ENCODE measurements at places on chromosomes 1 and 21.

DNA sequence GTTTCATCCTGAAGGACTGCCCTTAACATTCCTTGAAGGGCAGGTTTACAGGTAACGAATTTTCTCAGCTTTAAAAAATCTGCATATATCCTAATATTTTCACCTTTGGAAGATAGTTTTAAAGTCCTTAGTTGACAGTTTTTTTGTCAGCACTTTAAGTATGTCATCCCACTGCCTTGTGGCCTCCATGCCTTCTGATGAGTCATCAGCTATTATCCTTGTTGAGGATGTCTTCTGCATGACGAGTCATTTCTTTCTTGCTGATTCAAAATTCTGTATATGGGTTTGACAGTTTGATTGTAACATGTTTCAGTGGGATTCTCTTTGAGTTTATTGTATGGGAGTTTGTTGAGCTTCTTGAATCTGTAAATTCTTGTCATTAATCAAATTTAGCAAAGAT, 500.6 kb downstream of the DISC1 start:
- no peak for DNase-seq

GRCh38 chr1:68142461-68142860, 89.9 kb downstream of the WLS start:
- no peak for DNase-seq

DNA sequence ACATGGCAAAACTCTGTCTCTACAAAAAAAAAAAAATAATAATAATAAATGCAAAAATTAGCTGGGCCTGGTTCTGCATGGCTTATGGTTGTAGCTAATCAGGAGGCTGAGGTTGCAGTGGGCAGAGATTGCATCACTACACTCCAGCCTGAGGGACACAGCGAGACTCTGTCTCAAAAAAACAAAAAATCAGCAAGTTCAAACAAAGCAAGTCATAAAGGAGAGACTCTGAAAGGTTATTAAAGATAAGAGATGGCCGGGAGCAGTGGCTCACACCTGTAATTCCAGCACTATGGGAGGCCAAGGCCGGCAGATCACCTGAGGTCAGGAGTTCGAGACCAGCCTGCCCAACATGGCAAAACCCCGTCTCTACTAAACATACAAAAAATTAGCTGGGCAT, 28.8 kb downstream of the COP1 start:
- DNase-seq = no peak

GRCh38 chr1:193697115-193697762, 510.8 kb upstream of the B3GALT2 start:
- no peak for DNase-seq

DNA sequence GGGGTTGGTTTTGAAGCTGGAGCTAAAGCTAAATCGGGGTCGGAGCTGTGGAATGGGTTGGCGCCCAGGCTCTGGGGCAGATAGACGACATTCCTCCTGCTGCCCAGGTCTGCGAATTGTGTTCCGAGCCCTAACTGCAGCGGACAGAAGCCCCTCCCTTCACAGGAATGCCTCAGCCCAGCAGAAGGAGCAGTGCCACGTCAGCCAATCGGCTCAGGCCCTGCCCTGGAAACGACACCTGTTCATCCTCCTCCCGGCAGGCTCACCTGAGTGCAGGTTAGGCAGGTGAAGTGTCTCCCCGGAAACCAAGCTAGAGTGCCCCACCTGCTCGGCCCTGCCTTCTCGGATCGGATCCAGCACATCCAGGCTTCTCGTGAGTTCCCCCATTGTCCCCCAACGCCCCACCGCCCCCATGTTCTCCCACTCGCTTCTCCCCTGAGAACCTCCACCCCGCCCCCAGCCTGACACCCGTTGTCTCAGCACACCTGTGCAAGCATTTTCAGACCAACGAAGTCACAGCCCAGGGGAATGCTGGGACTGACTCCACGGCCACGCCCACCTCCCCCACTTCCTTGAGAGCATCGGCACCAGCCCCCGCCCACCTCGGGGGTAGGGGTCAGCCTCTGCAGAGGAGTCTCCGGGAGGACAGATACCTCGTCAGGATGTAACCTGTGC, 775 bp downstream of the TMEM125 start:
- peak; percentile 69 for DNase-seq

DNA sequence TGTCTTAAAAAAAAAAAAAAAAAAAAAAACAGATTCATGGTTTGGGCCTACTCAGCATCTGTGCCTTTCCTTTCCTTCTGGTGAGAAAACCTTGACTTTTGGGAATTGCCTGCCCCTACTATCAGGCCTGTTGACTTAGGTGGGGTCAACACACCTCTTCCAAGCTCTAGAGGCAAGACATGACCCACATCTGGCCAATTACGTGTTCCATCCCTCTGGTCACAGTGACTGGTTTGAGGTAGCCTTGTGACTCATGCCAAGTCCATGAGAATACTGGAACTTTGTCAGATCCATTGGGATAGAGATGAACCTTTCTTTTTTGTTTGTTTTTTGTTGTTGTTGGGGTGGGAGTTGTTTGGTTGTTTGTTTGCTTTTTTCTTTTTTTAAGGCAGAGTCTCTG, 37.3 kb upstream of the KHDRBS1 start:
- DNase-seq = no peak

GRCh38 chr1:229087339-229087738, 183.6 kb upstream of the RAB4A start:
- no peak for DNase-seq

- DNase-seq = peak; percentile 49
Observed at GRCh38 chr1:50976111-50976889, 6.3 kb downstream of the CDKN2C start.

DNA sequence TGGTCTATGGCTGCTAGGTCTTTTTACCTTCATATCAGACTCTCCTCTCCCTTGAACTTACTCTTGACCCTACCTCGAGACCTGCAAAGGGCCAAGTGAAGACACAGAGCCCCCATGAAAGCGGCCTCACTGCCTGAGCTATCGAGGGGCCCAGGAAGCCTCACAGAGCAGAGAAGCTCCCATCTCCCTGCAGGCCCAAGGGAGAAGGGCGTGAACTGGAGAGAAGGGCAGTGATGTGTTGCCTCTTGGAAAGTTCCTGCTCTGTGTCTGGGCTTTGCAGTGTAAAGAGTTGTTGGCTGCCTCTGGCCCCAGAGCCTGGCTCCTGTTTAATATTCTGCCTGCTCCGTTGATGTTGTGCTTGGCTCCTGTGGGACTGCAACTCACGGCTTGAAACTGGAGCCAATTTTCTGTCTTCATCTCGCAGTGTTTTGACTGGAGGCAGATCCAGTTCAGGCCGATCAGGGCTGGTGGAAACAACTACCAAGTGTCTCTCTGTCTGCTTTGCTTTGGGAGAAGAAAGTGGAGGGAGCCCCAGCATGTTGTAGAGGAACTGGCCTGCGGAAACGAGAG, 4.3 kb downstream of the SERTAD4 start:
- DNase-seq = peak; percentile 23

GRCh38 chr1:217369996-217370551, 260.8 kb downstream of the GPATCH2 start:
- DNase-seq = no peak

GRCh38 chr1:208111646-208112190, 132.5 kb downstream of the PLXNA2 start:
- DNase-seq = no peak

DNA sequence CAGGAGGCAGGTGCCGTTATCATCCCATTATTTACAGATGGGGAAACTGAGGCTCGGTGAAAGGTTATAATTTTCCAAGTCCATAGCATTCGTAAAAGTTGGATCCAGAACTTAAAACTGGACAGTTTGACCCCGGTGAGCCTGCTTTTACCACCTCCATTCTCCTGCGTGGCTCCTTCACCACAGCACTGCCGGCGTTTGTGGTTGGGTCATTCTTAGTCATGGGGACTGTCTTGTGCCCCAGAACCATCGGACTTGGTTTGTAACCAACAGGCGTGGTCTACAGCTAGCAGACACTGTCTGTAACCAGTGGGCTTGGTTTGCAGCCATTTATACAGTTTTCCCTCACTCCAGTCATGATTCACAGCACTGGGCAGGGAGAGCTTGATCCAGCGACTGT, 511.3 kb downstream of the NPHP4 start:
- no peak for DNase-seq

GRCh38 chr1:2232916-2233438, 4.9 kb downstream of the SKI start:
- DNase-seq = no peak

DNA sequence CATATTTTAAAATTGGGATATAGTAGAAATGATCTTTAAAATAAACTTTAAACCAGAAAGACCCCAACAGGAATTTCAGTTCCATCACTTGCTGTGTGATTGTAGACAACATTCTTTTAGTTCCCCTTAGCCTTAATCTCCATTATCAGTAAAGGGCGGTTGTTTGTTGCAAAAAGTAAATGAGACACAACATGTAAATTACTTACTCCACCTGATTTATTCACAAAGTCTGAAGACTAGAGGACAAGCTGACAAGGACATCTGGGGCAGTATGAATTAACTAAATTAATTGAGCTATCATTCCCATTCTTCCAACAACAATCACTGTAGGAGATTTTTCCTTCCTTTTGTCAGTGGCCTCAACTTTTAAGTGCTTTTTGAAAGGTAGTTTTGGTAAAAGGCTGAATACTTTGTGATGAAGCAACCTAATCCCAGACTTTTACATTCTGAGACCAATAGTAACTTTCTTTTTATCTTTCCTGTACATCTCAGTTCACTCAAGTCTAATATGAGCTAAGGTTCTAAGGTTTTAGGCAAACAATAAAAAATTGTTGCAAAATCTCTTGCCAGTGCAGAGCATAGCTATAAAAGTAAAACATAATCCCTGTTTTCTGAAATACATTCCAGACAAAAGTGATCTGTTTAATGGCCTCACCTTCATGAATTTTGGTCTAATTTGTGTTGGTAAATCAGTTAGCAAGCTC, 6.2 kb downstream of the SLC19A2 start:
- peak; percentile 16 for DNase-seq

DNA sequence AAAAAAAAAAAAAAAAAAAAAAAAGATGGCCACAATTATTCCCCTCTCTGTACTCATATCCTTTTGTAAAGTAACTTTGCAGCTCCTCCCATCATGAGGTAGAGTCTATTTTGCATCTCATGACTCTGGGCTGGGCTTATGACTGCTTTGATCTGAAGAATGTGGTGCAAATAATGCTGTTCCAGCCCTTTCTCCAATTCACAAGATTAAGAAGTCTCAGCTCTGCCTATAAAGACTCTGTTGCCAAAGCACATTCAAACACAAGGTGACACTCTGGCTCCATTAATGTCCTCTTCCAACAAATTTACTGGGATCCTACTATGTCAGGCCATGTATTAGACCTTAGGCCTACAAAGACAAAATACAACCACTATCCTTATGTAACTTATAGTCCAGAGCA, 64.8 kb upstream of the PTCH2 start:
- DNase-seq = no peak

DNA sequence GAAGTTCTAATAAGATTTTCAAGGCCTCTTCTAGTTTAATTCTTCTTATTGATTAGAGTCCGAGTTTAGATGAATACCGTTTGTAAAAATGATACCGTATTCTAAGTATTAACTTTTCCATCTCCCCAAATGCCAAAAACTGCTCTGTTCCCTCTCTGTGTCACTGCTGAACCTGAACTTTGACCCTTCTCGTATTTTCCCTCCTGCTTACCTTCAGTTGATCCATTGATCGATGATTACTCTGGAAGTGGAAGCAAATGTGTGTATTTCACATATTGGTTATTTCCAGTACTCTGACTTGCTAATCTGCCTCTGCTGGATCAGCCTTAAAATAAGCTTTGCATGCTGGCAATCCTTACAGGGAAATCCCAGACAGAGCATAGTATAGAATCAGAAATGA, 68.5 kb downstream of the KIF1B start:
- no peak for DNase-seq

GRCh38 chr1:247118946-247119446, 14.8 kb upstream of the ZNF669 start:
- peak; percentile 64 for DNase-seq

DNA sequence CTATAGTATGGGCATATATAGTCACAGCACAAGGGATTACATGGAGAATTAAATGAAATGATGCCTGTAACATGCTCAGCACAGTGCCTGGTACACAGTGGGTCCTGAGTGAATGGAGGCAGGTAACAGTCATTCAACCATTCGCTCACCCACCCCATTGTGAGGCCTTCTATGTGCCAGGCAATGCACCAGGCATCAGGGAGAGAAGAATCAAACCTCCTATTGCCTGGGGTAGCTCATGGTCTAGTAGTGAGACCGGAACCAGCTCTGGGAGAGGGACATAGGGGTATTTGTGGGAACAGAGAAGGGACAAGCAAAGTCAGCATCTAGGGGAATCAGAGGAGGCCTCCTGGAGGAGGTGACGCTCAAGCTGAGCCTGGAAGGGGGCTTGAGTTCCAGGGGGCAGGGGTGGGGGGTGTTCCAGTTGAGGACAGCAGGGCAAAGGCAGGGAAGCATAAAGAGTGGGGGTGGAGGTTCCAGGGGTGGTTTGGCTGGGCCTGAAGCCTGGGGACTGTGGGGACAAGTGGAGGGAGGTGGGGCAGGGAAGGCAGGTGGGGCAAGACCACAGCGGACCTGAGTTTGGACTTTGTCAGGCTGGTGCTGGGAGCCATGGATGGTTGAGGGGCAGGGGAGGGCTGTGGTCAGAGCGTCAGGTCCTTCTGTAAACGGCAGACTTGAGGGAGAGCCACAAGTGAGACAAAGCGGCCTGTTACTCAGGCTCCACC, 591.6 kb downstream of the PTPRU start:
- no peak for DNase-seq

- no peak for DNase-seq
Observed at GRCh38 chr1:54367613-54368012, 38.6 kb downstream of the SSBP3 start.

GRCh38 chr1:119790451-119791198, 20.6 kb downstream of the REG4 start:
- DNase-seq = no peak

DNA sequence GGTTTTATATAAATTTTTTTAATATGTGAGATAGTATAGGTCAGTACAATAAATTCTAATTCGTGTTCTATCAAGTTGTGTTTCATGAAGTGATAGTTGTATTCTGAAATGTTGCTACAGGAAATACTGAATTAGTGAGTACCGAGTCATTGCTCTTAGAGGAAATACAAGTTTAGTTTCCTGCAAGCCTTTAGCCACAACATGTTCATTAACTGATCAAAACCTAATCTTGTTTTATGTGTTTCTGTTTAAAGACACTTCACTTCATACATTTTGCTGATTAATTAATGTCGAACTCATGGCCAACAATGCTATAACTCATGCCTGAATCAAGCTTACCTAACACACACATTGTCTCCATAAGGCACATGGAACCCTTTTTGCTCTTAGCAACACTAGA, 43.6 kb downstream of the LRRC7 start:
- DNase-seq = no peak

DNA sequence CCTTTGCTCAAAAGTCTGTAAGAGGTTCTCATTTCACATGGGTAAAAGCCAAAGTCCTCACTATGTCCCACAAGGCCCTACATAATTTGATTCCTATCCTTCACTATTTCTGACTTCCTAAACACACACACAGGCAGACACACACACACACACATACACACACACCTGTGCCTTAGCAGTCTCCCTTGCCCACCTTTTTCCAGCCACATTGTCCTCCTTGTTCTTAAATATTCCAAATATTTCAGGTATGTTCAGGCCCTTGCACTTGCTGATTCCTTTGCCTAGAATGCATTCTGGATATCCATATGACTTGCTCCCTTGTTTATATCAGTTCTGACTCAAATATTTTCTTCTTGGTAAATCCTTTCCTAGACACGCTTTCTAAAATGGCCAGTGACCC, 54.6 kb downstream of the NTNG1 start:
- DNase-seq = no peak

GRCh38 chr1:211420389-211420788, 71.6 kb downstream of the RD3 start:
- DNase-seq = peak; percentile 7

Data from neural progenitor cell (in vitro differentiated cells).